ENCODE measurements at places on chromosomes 2 and 18.

GRCh38 chr2:239250216-239251081 is 150.4 kb downstream of the HDAC4 start:
- no peak for DNase-seq

- no peak for DNase-seq
Observed at GRCh38 chr2:175463589-175464310, 282.2 kb upstream of the ATP5MC3 start.

DNA sequence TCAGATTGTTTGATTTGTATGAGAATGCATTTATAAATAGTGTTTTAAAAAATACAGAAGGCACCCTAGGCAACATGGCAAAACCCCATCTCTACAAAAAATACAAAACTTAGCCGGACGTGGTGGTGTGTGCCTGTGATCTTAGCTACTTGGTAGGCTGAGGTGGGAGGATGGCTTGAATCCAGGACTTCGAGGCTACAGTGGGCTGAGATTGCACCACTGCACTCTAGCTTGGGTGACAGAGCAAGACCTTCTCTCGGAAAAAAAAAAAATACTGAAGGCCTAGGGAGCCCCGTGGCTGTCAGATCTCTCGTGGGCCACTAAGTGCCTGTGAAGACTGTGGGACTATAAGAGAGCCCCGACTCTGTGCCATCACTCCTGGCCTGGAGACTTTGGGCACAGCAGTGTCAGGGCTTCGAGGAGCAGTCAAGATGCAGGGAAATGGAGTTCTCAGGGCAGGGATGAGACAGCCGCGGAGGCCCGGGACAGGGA is 40.5 kb downstream of the MYO7B start:
- DNase-seq = no peak

GRCh38 chr2:7673853-7674252 is 756.6 kb downstream of the RNF144A start:
- DNase-seq = no peak

GRCh38 chr2:189393440-189394111 is 47.7 kb upstream of the WDR75 start:
- DNase-seq = no peak

- no peak for DNase-seq
Observed at GRCh38 chr2:103435010-103435409, 673.2 kb downstream of the TMEM182 start.

DNA sequence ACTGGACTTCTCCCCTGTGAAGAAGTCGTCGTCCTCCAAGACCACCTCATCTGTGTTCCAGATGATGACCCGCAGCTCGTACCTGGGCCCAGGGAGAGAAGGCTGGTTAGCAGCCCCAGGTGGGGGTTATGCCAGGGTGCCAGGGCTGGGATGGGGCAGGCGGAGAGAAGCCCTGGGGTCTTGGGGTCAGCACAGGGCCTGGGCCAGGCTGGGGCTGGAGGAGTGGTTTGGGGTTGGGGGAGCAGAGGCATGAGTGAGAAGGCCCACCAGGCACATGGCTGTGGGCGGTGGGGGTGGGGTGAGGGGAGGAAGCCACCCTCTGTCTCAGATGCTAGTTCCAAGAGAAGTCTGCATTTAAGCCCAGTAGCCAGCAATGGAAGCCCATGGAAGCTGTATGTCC is 15.8 kb downstream of the OTOF start:
- no peak for DNase-seq

GRCh38 chr18:69490813-69491212 is 90.1 kb downstream of the DOK6 start:
- no peak for DNase-seq

DNA sequence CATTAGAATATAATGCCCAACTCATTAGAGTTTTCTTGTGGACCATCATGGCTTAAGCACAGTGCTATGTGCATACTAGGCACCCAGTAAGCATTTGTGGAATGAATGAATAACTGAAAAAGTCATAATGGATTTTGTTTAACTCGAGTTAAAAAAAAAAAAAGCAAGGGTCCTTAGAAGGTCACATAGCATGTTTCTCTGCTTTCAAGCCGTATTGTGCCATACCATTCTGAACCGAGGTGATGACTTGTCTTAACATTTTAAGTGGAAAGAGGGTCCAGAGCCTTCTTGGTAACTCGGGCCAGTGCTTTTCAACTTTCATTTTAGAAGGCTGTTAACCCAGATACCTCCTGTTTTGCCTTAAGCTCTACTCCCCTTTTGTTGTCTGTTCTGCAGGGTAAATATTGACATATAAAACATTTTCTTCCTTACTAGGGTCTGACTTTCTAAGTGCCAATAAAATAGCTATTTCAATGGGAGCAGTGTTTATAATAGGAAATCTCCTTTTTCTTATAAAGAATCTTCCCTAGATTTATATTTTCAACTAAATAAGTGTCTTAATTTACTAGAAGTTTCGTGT is 787 bp upstream of the ADGRF3 start:
- no peak for DNase-seq

DNA sequence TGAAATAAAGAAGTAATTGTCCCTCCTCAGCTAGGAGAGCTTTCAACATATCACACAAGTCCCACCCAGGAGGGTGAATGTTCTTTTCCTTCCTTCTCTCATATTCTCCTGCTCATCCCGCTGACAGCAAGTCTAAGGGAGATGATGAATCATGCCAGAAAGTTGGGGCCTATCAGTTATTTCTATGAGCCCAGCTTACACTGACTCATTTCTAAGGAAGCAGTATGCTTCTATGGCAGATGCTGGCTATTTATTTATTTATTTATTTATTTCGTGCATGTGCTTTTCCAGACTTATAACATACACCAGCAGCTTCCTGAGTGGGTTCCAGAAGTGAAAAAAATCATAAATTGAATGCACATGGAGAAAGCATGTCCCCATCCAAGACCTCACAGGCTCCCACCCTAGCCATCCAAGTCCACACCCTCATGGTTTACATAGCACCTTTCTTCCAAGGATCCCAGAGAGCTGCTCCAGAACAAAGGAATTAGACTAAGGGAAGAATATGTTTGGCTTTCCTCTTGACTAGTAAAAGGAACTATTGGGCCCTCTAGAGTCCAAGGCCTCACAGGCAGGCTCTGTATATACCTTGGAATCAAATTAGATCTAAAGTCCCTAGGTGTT is 1074.2 kb upstream of the ZEB2 start:
- no peak for DNase-seq

DNA sequence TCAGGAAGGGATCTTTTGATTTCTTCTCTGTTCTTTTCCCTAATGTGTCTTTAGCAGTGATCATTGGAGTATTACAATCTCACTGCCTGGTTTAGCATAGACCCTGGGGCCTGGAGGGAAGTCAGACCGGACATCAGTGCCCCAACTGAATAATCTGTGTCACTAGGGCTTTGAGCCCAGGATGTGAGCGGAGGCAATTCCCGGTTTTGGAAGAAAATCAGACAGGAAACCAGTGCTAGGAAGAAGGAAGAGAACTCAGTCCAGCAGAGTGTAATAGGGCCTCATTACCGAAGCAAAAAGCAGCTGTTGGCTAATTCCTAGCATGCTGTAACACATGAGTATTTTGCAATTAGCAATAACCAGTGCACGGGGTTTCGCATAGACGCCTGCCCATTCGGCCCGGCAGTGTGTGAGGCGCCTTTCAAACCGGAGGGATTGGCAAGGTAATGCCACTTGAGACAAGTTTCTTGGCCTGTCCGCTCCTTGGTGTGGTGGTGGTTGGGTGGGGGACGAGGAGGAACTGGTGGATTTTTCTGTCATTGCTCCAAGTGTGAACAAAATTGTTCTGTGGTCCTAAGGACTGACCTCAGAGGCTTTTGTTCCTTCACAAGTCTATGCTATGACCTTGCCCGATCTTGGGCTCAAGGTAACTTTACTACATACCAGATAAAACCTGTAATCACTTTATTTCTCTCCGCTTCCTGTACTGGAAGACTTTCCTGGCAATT is 2.8 kb downstream of the FOSL2 start:
- no peak for DNase-seq

- DNase-seq = no peak
Observed at GRCh38 chr2:120852200-120852815, 116.6 kb downstream of the GLI2 start.

- no peak for DNase-seq
Observed at GRCh38 chr2:217742276-217742675, 260.5 kb downstream of the TNS1 start.

DNA sequence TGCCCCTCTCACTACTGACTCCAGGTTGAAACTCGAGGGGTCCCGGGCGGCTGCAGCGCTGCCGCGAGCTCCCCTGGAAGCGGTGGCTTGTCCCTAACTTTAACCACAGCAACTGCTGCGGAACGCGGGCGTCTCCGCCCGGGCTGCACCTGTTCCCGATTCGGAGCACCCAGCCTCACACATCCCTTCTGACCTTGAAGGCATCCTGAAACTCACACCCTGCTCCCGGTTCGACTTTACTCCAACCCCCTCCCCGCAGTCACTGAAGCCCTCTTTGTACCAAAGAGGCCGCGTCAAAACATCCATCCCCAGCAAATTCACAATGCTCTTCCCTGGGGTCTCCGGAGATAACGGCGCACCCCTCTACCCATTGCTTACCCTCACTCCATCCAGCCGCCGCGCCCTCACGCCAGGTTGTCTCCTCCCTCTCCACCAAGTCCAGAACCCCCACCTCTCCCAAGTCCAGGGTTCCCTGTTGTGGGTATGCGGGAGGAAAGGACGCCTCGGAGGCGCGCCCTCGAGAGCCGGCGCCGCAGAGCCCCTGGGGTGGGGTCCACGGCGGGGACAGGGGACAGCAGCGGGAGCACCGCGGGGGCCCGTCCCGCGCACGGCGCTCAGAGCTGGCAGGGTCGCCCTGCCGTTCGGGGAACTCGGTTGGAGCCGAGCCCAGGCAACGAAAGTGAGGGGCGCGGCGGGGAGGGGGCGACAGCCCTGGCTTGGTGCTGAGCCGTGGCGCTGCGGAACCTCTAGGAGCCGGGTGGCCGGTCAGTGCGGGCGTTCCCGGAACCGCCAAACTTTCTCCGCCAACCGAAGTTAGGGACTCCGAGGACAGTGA is 934 bp downstream of the MYO5B start:
- no peak for DNase-seq

- DNase-seq = no peak
Observed at GRCh38 chr2:165402162-165402561, 67.3 kb upstream of the CSRNP3 start.

GRCh38 chr2:46275995-46276394 is 21.2 kb upstream of the EPAS1 start:
- DNase-seq = no peak

DNA sequence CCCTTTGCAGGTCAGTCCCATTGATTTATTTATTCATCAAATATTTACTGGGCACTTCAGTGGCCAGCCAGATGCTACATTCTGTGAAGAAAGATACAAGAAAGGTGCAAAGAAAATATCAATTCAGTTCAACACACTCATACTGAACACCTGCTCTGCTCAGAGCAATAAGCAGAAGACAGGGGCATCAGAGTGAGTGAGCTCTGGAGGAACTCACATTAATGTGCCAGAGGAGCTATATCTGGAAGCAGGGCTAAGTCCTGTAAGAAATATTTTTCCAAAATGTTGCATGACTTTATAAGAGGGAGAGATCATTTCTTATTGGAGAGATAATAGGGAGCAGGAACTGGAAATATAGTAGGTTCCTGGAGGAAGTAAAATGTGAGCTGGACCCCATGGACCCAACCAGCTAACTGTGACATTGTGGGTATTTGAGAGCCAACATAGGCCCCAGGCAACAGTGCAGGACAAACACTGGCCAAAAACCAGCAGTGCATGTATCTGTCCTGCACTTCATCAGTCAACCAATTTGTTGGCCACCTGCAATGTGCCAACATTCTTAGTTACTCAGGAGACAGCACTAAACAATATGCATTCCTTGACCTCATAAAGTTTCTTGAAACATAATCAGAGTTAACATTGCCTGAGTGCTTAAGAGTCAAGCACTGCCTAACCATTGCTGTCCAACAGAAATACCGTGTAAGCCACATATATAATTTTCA is 102.7 kb upstream of the PTPRM start:
- DNase-seq = no peak

DNA sequence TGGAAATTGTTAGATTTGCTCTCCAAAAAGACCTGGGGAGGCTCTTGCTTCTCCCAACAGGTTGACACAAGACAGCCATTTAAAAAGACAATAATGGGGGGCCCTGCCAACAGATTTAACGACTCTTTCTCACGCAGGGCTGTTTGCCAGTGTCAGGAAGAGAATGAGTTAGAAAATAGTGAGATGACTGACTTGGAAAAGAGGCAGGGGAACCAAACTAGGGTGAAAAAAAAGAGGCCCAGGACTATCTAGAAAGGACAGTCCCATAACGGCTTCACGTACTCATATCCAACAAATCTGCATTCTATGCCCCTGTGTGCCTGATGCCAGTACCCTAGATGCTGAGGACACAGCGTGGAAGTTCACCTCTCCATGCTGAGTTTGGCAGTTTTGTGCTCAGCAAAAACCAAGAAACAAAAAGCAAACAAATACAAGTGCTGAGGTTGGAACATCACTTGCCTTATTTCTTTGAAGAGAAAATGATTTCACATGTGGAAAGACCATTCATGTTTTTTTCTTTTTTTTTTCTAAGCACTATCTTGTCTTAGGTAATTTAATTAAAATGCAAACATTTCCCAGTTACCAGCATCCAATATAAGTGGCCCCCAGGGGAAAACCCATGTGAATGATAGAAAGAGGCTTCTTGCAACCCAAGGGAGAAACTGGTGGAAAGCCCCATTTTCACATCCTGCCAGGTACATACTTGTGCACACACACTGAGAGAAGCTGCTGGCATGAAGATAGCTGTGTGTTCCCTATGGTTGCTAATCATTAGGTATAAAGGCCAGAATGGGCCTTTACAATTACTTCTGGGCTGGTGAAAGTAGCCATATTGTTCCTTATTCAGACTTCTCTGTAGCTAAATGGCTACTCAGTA is 10.6 kb upstream of the WIPF1 start:
- peak; percentile 45 for DNase-seq

DNA sequence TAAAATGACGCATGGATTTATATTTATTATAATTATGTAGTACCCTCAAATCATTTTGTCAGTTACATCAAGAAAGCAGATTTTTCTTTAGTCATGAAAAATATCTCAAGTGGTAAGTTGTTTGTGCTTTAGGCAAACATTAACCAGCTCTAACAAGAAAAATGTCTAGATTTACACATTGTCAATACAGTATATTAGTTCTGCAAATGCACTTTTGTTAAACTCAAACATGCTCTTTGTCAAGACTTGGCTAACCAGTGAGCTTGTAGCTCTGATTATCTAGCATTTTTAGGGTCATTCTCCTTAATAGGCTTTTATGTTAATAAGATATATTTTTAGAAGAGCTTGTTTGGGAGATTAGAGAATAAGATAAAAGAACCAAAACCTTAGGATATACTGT is 32.7 kb downstream of the SCRN3 start:
- DNase-seq = no peak

DNA sequence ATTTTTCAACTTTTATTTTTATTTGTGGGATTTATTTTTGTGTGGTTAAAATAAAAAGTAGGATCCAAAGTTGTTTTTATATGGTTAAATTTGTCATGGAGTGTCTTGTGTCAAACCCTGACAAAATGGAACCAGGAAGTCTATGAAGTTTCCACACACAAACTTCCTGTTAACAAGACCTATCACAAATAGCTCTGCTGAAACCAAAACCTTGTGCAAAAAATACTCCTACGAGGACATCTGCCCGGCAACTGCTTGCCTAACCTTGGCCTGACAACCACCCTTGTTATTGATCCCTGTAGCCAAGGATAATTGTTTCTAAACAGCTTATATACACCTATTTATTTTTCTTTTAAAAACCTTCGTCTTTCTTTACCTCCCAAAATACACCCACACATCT is 389.6 kb downstream of the TRIB2 start:
- DNase-seq = no peak

GRCh38 chr18:64116571-64117175 is 32.2 kb downstream of the LINC00305 start:
- DNase-seq = no peak

All from activated CD4-positive, alpha-beta T cell treated with anti-CD3 and anti-CD28 coated beads for 24 hours (primary cell).